Renal pelvis (tissue), 12 donors: ENCODE measurements at places on chromosomes 5 and 9. TPM values are rescaled to one million over a fixed set of nuclear protein-coding genes. Genes with fewer than 3 reads are reported as not detected.

The DMRTA1 gene
- polyA plus RNA-seq = 1.7 TPM

GRCh38 chr9:134592018-134592818 lies 49.4 kb upstream of the COL5A1 start:
- DNase-seq = no peak

DNA sequence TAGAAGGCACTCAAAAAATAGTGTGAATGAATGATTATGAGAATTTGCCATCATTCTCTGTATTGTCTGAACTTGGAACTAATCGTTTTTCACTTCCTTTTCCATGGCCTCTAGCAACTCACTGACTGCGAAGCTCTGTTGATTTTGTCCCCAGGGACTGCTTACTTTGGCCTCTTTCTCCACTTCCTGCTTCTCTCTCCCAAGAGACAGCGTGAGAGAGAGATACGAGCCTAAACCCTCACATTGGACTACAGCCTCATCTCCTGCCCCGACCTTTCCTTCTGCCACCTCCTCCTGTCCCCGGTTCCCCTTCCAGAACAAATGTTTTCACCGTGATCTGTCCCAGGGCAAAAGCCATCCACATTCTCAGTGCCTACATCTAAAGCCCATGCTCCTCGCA lies 300.8 kb upstream of the PANK3 start:
- DNase-seq = no peak

DNA sequence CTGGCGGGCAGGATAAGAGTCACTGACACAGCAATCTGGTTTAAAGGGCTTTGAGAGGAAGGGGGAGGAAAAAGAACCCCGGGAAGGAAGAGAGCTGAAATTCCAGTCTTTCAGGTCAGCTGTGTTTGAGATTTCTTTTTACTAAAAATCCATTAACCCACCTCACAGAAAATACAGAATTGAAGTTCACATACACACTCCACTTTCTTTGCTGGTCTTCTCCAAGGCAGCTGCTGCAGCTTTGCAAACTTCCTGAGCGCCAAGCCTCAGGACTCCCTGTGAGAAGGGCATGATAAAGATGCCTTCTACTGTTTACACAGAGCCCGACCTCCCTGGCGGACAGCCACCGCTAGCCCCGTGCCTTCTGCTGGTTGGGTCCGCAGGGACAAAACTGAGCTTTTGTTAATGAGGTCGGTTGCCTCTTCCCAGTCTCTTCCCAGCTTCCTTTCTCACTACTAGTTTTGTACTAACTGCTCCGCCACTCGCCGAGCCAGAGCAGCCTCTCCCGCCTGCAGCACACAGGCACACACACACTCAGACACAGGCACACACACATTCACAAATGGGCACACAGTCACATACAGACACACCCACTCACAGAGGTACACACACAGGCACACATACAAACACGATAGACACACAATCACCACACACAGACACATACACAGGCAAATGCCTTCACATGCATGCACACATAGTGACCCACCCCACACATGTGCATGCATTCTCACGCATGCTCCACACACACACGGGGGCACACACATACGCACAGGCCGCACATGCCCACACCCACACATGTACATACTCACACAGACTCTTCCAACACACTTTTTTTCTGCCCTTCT lies at the start of gene FREM1:
Gene FREM1, minus strand, starts transcription at position 468 of the 845 bp plus-strand sequence. CDS start 41,451 bp downstream, outside the sequence.
- no peak for DNase-seq

DNA sequence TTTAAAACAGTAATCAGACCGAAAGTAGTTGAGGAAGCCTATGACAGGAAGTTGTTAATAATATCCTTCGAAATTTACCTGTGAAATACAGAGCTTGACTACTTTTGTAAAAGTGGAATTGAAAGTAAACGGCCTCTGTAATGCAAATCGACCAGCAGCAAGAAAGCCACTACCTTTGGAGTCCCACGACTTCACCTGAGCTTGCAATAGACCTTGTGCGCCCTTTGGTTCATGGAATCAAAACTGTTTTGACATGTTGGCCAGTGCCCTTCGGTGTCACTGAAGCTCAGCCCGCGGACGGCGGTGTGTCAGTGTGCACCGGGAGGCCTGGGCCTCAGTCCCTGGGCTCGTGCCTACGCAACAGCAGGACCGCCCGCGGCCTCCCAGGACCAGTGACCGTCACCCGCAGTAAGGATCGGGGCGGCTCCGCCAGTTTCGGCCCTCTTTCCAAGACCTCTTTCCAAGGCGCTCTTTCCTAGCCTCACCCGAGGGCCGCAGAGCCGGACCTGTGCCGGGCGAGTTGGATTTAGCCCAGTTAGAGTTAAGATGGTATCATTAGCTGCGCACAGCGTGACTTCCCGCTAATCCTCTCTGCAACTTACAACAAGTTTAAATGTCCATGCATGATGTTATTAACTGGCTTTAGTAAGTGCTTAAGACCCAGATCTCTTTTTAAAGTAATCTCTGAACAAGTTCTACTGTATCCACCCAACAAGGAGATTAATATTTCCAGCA lies 223.3 kb downstream of the MEF2C start:
- DNase-seq = no peak

GRCh38 chr9:111474385-111474784 lies 9.8 kb downstream of the ECPAS start:
- DNase-seq = no peak
